Stimulated activated CD4-positive, alpha-beta T cell treated with anti-CD3 and anti-CD28 coated beads, Interleukin-15, amount 100 ng/mL, for 48 hours (primary cell): ENCODE measurements at places on chromosomes 1 and 21.

DNA sequence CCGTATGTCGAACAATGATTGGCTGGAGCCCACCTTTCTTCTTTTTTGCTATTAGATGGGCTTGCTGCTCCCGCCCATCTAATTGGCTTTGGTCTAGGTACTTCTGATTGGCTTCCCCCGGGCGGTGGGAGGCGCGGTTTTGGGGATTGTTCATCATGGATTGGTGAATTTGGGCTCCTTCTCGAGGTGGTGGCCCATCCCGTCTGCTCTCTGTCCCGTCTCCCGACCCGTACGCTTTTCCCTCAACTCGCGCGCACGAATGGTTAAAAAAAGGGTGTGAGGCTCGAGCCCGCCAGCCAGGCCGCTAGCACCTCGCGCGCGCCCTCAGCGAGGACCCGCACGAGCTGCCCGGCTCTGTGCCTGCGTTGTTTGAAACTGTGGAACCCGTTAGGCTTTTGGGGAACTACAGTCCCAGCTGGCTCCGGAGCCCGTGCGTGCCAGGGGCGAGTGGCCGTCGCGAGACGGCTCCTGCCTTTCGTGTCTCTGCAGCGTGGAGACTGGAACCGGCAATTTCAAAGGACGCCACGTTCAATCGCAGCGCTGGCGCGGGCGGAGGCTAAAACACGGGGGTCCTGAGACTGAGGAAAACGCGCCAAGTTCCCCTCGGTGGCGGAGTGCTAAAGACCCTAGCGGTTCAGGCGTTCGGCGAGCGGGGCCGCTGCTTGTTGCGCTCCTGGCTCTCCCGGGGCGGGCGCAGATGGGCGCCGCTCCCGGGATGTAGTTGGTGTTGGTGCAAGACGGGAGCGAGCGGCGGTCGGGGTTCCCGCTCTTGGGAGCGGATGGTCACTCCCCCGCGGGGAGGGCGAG, at the start of gene USP1:
Gene USP1, plus strand, starts transcription at position 584 of the 807 bp plus-strand sequence. CDS start 2,819 bp downstream, outside the sequence.
- DNase-seq, result peak; percentile 98

GRCh38 chr1:234729561-234730474, 119.8 kb upstream of the IRF2BP2 start:
- no peak for DNase-seq

DNA sequence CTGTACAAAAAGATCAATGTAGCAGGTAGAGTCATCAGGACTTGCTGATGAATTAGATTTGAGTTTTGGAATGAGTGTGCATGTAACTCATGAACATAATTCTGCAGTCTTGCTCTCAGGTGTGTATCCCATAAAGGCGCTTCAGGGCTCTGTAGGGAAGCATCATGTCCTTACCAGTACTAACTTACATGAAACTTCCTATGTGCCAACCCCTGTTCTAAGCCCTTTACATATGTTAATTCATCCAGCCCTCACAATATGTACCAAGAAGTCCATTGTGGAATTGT, 2.1 kb upstream of the FCRLB start:
- no peak for DNase-seq

GRCh38 chr1:234398849-234399381, 25.7 kb downstream of the COA6 start:
- no peak for DNase-seq

DNA sequence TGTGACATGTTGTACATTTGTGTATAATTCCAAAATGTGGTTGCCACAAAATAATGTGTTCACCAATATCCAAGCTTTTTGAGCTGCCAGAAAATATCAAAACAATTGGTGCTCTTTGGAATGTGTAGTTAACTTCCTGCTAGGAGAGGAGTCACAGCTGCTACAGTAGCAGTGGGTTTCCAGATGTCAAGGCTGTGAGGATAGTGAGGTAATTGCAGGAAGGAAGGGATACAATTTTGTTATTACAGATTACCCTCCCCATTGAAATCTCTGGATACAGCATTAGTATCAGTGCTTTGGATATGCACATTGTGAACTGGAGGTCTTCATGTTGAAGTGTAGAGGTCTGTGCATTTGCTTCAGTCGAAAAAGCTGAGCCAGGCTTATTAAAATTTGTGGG, 253.2 kb downstream of the PTPRC start:
- no peak for DNase-seq

DNA sequence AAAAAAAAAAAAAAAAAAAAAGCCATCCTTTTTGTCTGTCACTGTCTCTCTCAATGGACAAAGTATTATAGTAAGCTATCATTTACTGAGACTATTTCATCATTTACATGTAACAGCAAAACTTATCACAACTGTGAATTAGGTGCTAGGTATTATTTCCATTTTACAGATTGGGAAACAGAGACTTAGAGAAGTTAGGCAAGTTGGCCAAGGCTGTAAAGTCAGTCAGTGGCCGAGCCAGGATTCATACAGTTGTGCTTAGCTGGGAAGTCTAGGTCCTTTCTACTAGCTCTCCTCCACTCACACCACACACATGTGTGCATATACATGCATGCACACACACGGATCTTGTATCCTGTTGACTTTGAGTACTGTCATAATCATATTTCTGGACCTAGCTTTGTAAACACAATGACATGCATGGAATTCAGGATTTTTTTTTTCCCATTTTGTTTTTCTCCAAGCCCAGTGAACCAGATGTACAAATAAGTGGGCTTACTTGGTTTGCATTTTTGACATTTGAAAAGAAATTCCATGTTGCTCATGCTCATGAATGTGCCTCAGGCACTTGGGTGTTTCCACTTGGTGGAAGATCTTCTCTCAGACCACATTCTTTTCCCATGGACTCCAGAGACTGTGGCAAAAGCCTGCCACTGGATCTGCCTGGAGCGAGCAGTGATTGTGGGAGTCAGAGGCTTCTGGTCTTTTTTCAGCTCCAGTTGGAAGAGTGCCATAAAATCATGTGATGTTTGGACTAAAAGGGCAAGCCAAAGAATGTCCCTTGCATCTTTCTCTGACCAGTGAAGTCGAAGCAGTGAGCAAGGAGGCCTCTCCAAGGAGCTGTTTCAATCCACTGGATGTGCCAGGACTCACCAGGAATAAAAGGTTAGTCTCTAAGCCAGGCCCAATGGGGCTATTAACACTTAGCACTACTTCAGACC, 61.7 kb upstream of the DNAJC6 start:
- DNase-seq, result no peak

- DNase-seq, result no peak
Measured at GRCh38 chr1:68128820-68129219, 78.4 kb upstream of the DIRAS3 start.
